Epithelial cell of umbilical artery (primary cell): ENCODE measurements at places on chromosomes 12 and 14. TPM values are rescaled to one million over a fixed set of nuclear protein-coding genes. Genes with fewer than 3 reads are reported as not detected.

Gene LTBR
- 25.7 and 32.7 TPM in 2 replicates for total RNA-seq

Gene OLR1
- total RNA-seq, result not detected in 2 replicates

Gene ANO4
- total RNA-seq, result not detected in 2 replicates

Gene IFNG-AS1
- not detected in 2 replicates for total RNA-seq

Gene TAS2R31
- total RNA-seq, result 5.2 and 6.8 TPM in 2 replicates

Gene VASH1
- 69.0 and 76.0 TPM in 2 replicates for total RNA-seq

Gene KRT6C
- total RNA-seq, result not detected in 2 replicates

Gene POMT2
- total RNA-seq, result 8.4 and 10.0 TPM in 2 replicates

Gene KLRB1
- not detected in 2 replicates for total RNA-seq

Gene BATF
- total RNA-seq, result not detected in 2 replicates

Gene DAO
- not detected in 2 replicates for total RNA-seq

Gene GNB3
- 0.65 and 1.4 TPM in 2 replicates for total RNA-seq

Gene GNG2
- 0.15 and 0.65 TPM in 2 replicates for total RNA-seq

Gene SYCP3
- 0.30 TPM in 1 of 2 replicates, not detected in the other for total RNA-seq

Gene MYO1H
- not detected in 2 replicates for total RNA-seq

Gene LGR5
- total RNA-seq, result not detected in 2 replicates

Gene STYK1
- total RNA-seq, result 5.0 and 14.3 TPM in 2 replicates

Gene LMO3
- total RNA-seq, result under 0.01 TPM in 1 of 2 replicates, not detected in the other

Gene PPFIBP1
- 72.8 and 145 TPM in 2 replicates for total RNA-seq

Gene RAD9B
- total RNA-seq, result under 0.01 and 0.30 TPM in 2 replicates

Gene SLC5A8
- not detected in 2 replicates for total RNA-seq

Gene TOMM20L
- total RNA-seq, result not detected in 2 replicates

Gene SALL2
- 1.2 and 1.3 TPM in 2 replicates for total RNA-seq

Gene HELB
- total RNA-seq, result 1.6 and 5.5 TPM in 2 replicates

Gene RPS6KA5
- 3.6 and 10.6 TPM in 2 replicates for total RNA-seq

Gene PYGL
- 77.6 and 78.1 TPM in 2 replicates for total RNA-seq

Gene ZNF891
- 0.32 and 0.76 TPM in 2 replicates for total RNA-seq

Gene TMEM253
- total RNA-seq, result not detected in 2 replicates

Gene TCP11L2
- total RNA-seq, result 22.2 and 23.1 TPM in 2 replicates

Gene FAM90A1
- 0.15 TPM in 1 of 2 replicates, not detected in the other for total RNA-seq

Gene INHBC
- not detected in 2 replicates for total RNA-seq

Gene COX6A1
- 374 and 634 TPM in 2 replicates for total RNA-seq

Gene PTPRO
- not detected in 2 replicates for total RNA-seq

Gene PLEK2
- total RNA-seq, result 14.9 and 27.0 TPM in 2 replicates

Gene FGF23
- total RNA-seq, result not detected in 2 replicates

Gene TUBA1C
- total RNA-seq, result 324 and 374 TPM in 2 replicates

Gene EMC9
- total RNA-seq, result 30.5 and 34.3 TPM in 2 replicates

Gene CD9
- 973 and 1,061 TPM in 2 replicates for total RNA-seq

Gene AQP2
- not detected in 2 replicates for total RNA-seq

Gene ACSS3
- total RNA-seq, result 0.30 and 0.32 TPM in 2 replicates

Gene STXBP6
- not detected in 2 replicates for total RNA-seq
